ENCODE measurements at places on chromosomes 1 and 21. TPM values are rescaled to one million over a fixed set of nuclear protein-coding genes. Genes with fewer than 3 reads are reported as not detected.

DNA sequence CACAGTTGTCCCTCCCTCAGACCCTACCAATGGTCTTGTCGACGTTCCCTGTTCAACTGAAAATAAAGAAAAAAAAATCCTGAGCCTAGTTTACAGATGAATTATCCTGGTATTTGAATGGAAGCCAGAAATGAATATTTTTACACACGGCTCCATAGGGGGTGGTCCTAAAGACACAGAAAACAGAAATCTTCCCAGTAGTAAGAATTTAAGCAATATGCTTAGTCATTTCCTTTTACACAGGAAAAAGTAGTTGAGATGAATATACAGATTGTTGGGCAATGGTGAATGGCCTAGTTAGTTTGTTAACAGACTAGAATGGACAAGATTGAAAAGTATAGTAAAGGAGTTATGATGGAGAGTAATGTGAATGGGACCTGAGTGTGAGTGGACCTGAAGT, 67.4 kb downstream of the RGS18 start:
- no peak for DNase-seq
- H3K36me3 ChIP-seq = no peaks in the 10 kb centered on the region
- no peak overlapping the region for H3K4me3 ChIP-seq
- no peak overlapping the region for H3K27ac ChIP-seq
- no peaks in the 10 kb centered on the region for H3K4me1 ChIP-seq

Gene UBE2G2
- total RNA-seq = 115 TPM

DNA sequence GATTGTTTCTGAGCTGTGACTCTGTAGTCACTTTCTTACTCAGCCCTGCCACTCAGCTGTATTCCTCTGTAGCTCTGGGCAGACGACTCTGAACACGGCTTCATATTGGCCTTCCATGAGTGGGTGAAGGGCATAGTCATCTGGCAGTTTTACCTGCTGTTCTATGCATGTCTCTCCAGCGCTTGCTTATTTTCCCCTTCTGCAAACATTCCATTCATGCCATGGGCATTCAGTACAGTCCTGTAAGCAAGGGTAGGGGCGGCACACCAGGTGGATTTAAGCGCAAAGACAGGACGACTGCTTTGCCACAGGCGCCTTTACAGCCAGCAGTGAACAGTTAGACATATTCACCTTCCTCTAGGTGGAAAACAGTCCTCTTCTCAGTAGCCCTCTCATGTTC, 4.4 kb upstream of the WDR26 start:
- H3K36me3 ChIP-seq = no peaks in the 10 kb centered on the region
- no peak for DNase-seq
- H3K4me3 ChIP-seq = no peak overlapping the region
- no peak overlapping the region for H3K27ac ChIP-seq

DNA sequence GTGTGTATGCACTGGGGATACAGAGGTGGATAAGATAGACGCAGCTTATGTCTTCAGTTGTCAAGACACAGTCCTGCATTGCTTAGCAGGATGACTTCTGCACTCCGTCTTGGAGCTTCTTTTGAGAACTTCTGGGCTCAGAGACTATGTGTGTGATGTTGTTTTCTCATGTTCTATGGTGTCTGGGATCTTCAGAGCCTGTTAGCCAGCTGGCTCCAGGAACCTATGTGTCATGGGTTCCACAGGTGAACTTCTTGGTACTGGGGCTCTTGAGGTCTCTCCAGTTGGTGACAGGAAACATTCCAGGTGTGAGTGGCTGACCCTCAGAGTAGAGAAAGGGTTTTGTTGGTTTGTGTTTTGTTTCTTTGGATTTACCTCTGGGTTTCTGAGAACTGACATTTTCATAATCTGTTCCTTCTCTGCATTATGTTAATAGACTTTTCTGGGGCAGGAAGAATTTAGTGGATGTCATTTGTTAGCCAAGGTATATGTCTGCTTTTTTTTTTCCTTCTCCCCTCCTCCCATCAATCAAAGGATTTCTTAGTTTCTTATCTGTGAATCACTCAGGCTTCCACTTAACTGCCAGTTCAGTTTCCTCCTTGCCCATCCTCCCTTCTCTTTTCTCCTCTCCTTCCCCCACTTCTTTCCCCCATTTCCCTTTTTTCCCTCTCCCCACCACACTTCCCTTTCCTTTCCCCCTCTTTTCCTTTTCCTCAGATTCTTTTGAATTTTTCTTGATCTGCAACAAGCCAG, 18.1 kb downstream of the FGGY start:
- H3K27ac ChIP-seq = no peak overlapping the region
- no peak for DNase-seq
- peaks cover 6% of the 10 kb centered on the region for H3K36me3 ChIP-seq
- no peaks in the 10 kb centered on the region for H3K27me3 ChIP-seq

Gene BSDC1
- total RNA-seq = 31.2 TPM

DNA sequence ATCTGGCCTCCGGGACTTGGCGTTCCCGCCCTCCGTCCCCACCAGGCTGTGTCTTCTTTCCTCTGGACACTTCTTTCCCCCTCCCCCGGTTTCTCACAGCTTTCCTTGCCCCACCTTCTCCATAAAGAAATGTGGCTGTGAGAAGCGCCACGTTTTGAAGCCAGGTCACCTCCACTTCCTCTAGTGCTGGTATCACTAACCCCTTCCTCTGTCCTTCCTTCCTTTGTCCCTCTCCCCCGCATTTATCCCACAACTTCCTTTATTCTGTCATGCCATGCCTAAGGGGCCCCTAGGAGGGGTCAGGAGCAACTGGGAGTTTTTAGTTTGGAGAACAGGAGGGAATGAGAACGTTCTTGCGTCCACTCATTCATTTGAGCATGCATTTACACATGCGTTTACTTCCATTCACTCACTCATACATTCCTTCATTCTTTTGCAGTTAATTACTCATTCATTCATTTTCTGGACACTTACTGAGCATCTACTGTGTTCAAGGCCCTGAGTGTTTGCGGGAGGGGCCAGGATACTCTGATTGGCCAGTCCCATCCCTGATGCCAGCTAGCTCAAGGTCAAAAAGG, 5.0 kb upstream of the ACOT11 start:
- no peaks in the 10 kb centered on the region for H3K27me3 ChIP-seq
- DNase-seq = no peak
- peak overlapping the region; percentile 80 for H3K4me3 ChIP-seq

DNA sequence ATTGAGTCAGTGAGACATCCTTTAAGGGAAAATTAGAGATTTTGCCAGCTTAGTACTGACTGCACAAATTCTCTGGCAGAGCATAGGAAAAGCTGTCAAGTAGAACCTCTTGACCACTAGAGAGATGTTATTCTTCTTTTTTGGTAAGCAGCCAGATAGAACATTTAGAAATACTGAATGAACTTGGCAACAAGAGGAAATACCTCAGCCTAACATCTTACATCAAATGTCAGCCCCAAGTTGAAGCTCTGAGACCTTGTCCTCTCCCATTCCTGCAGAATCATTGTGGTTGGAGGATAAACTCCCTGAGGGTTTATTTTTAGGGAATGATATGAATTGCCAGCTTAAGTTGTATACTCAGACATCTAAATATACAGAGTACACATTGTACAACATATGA, 53.5 kb downstream of the MIGA1 start:
- no peaks in the 10 kb centered on the region for H3K27me3 ChIP-seq
- DNase-seq = no peak
- no peak overlapping the region for H3K27ac ChIP-seq
- H3K36me3 ChIP-seq = peaks cover 3% of the 10 kb centered on the region
- peaks cover 8% of the 10 kb centered on the region for H3K4me1 ChIP-seq
- H3K4me3 ChIP-seq = no peak overlapping the region

DNA sequence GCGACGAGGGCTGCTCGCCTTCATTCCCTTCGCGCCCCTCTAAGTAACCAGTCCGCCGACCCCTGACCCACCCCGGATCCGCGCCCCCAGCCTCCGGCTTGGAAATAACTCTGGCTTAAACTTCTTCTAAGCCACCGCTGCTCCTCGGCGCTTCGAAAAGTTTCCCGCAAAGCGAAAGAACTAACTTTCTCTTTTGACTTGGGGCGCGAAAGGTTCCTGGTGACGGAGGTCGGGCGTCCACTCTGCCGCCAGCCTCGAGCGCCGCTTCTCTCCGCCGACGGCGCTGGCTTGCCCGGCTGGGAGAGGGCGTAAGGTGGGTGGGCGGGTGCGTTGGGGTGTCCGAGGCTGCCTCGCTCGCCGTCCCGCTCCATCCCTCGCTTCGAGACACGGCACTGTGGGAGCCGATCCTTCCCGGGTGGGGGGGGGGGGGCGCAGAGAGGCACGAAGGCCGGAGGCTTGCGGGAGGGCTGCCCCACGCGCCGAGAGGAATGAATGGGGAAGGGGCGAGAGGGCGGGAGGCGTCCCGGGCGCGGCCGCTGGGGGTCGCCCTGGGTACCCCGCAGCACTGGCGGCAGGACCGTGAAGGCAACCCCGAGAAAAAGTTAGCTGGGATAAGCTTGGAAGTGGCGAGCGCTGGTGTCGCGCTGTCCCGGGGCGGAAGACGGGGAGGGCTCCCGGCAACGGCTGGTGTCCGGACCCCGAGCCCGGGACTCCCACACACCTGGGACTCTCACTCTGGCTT, 569 bp downstream of the ATF3 start:
- DNase-seq = peak; percentile 61
- peak overlapping the region; percentile 84 for H3K4me3 ChIP-seq
- peaks cover 50% of the 10 kb centered on the region for H3K27me3 ChIP-seq
- peak overlapping the region; percentile 95 for H3K27ac ChIP-seq

Gene WNT4
- not detected for total RNA-seq

DNA sequence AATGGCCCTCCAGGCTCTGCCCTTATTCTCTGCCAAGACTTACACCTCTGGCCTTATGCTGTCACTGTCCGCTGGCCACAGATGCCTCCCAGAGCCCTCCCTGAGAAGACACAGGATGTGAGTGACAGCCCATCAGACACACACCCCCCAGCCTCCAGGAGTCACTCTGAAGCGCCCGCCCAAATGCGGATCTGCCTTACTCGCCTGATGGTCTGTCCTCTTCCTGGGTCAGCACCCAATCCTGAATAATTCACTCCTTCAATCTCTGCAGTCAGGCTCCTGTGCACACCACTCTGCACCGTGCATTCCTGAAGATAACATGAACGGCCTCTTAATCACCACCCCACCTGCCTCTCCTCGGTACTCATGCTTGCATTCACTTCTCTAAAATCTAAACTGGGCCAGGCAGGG, 14.7 kb downstream of the CLSTN1 start:
- H3K36me3 ChIP-seq = no peaks in the 10 kb centered on the region
- H3K4me1 ChIP-seq = peaks cover 28% of the 10 kb centered on the region
- H3K4me3 ChIP-seq = no peak overlapping the region
- no peaks in the 10 kb centered on the region for H3K27me3 ChIP-seq

DNA sequence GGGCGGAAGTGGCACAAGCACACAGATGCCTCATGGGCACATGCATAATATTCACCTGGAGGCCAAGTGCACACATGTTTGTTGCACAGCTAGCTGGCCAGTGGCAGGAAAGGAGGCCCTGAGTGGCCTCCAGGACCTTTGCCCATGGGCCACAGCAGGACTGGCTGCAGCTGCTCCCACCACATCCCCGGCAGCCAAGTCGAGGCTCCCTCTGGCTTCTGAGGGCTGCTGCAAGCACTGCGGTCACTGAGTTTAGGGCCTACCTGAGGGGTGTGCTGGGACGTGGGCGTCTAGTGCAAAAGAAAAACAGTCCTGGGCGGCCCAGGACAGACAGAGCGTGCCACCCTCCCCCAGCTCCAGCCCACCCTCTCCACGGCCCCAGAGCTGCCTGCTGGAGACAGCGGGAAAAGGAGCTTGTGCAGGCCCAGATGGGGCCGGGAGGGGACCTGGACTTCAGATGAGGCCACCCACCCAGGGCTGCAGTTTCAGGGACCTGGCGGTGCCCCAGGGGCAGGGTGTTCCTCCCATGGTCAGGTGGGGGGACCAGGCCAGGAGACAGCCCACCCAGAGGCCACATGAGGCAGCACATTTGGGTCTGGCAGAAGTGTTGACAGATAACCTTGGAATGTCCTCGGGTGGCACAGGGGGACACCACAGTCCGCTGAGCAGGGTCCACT, 265.9 kb upstream of the VAMP3 start:
- no peaks in the 10 kb centered on the region for H3K27me3 ChIP-seq
- DNase-seq = no peak
- no peaks in the 10 kb centered on the region for H3K36me3 ChIP-seq
- no peak overlapping the region for H3K4me3 ChIP-seq
- no peaks in the 10 kb centered on the region for H3K4me1 ChIP-seq

Gene RNU1-2
- total RNA-seq = 874 TPM

DNA sequence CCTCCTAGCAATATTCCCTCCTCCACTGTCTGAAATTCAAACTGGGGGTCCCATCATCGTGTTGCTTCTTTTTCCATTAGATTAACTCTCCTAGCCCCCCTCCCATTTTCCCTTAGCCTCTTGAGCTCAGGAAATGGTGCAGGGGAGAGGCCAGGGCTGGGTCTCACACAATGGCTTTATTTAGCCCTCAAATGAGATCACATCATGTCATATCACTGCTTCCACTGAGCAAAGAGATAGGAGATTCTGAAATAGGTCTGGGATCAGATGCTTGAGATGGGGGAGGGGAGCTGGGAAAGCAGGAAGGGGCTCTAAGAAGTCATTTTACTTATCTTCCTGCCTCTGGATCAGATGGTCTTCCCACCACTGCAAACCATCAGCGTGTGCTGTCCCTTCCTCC, 17.8 kb upstream of the ARHGEF2 start:
- H3K4me3 ChIP-seq = no peak overlapping the region
- DNase-seq = no peak
- H3K4me1 ChIP-seq = no peaks in the 10 kb centered on the region
- H3K27me3 ChIP-seq = no peaks in the 10 kb centered on the region
- no peak overlapping the region for H3K27ac ChIP-seq
- H3K36me3 ChIP-seq = no peaks in the 10 kb centered on the region

DNA sequence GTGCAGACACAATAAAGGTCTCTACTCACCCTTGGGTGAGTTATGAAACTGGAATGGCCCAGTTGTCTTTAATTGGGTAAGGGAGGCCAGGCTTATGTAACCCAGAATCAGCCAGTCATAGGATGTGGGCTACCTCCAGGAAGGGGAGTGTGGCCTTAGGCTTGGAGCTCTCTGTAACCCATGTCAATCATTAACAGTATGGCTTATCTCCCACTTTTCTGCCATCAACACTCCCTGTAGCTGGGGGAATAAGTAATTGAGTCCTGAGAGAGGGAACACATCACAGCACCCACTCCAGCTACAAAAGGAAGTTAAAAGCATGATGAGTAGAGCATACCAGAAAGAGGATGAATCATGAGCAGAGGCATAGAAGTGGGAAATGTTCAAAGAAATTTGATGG, 327.0 kb upstream of the DUSP10 start:
- no peaks in the 10 kb centered on the region for H3K27me3 ChIP-seq
- no peaks in the 10 kb centered on the region for H3K4me1 ChIP-seq
- no peak overlapping the region for H3K4me3 ChIP-seq
- H3K36me3 ChIP-seq = no peaks in the 10 kb centered on the region
- no peak for DNase-seq

Gene KRTAP11-1
- total RNA-seq = not detected

DNA sequence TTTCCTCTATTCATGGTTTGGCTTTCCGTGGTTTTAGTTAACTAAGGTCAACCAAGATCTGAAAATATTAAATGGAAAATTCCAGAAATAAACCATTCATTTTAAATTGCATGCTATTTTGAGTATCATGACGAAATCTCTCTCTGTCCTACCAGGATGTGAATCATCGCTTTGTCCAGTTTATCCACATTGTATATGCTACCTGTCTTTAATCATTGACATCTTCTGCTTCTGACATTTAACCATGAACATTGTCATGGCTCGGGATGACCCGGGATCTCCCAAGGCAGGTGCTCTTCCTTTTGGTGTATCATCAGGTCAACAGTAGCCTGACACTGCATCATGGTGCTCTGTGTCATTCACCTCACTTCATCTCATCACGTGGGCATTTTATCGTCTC, 125.5 kb upstream of the HNRNPU start:
- no peak for DNase-seq
- no peaks in the 10 kb centered on the region for H3K27me3 ChIP-seq
- H3K27ac ChIP-seq = no peak overlapping the region
- H3K4me1 ChIP-seq = peaks cover 2% of the 10 kb centered on the region
- no peaks in the 10 kb centered on the region for H3K36me3 ChIP-seq

Gene FAM167B
- total RNA-seq = 0.32 TPM

Gene CLK2
- total RNA-seq = 65.9 TPM

All from activated naive CD8-positive, alpha-beta T cell treated with anti-CD3 and anti-CD28 coated beads for 36 hours (primary cell).